AG04450 (cell line): ENCODE measurements at places on chromosomes 3 and 15.

- DNase-seq: no peak
Measured at GRCh38 chr15:75640483-75641178, 607 bp upstream of the IMP3 start.

GRCh38 chr15:69499521-69500211, 47.0 kb downstream of the RPLP1 start:
- no peak for DNase-seq

DNA sequence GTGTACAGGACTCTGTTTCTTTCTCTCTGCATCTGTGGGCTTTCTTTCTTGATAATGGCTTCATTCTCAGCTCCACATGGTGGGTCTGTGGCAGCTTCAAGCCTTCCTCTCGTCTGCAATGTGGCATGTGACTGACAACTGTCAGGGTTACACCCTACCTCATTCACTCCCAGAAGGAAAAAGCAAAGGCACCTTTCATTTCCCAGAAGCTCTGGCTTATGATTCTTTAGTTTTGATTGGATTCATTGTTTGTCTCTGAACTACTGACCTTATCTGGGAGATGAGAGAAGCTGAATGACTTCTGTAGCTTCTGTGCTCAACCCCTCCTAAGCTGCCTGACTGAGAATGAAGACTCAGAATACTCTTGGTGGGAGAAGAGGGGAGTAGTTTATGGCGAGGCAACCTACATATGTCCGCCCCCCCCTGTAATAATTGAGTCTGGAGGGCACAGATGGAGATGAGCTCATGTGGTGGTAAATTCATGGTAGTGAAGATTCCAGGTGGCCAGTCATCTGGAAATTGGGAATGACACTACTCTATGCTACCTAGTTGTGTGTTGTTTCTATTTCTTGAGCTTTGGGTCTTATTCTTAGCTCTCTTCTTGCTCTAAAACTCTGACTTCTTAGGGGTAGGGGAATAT, 38.4 kb downstream of the KCNAB1 start:
- DNase-seq: no peak

GRCh38 chr3:170346481-170347392, 10.8 kb upstream of the SKIL start:
- no peak for DNase-seq

- DNase-seq: no peak
Measured at GRCh38 chr15:38059665-38060064, 125.2 kb downstream of the TMCO5A start.

DNA sequence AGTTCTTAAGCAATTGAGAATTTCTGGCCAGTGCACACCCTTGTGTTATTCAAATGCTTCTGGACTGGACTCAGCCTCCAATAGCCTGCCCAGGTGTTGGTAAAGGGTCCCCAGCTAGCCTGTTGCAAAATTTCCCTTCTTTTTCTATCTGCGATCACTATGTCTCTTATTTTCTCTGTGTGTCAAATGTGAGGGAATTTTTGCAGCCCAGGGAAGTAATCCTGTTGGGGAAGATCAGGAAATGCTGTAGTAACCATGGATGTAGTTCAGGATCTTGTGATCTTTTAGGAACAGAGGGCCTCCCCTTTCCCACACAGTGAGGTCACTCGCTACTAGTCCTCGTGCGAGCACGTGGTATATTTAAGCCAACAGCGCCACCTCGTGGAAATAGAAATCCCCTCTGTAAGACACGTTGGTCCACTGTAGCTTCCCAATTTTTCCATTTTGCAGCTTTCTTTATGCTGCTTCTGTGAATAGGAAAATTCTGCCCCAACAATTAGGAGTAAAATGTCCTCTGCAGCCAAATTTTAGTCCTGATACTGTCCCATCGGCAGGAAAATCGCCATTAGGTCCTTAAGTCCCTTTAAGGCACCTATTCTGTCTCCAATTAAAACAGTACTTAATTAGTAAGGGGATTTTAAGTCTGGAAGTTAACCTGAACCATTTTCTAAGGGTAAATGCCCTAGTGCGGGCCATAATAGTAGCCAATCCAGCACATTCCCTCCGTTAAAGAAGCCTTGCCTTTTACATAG, 4.0 kb upstream of the SMCO1 start:
- no peak for DNase-seq

GRCh38 chr15:33678176-33678575, 290.1 kb upstream of the CHRM5 start:
- no peak for DNase-seq

DNA sequence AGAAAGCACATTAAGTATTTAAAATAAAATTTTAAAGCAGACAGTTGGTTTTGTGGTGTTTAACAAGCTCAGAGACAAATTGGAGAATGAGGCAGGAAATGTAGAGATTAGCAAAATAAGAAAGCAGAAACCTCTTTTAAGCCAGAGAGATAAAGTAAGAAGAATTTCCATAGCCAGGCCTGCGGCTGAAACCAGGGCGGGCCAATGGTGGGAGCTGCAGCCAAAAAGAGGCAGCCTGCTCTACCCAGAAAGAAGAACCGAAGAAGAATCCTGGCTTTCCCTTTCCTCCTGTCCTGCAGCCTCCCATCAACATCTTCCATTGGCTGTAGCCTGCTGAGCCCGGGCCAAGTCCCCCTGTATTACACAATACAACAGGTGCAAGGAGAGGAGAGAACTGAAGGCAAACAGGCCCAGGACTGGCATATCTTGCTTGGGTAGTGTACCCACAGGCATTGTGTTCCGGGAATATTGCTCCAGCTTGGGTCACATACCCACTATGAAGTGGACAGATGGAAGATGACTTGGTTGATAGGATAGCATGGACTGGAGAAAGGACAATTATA, 11.5 kb upstream of the TFG start:
- no peak for DNase-seq

DNA sequence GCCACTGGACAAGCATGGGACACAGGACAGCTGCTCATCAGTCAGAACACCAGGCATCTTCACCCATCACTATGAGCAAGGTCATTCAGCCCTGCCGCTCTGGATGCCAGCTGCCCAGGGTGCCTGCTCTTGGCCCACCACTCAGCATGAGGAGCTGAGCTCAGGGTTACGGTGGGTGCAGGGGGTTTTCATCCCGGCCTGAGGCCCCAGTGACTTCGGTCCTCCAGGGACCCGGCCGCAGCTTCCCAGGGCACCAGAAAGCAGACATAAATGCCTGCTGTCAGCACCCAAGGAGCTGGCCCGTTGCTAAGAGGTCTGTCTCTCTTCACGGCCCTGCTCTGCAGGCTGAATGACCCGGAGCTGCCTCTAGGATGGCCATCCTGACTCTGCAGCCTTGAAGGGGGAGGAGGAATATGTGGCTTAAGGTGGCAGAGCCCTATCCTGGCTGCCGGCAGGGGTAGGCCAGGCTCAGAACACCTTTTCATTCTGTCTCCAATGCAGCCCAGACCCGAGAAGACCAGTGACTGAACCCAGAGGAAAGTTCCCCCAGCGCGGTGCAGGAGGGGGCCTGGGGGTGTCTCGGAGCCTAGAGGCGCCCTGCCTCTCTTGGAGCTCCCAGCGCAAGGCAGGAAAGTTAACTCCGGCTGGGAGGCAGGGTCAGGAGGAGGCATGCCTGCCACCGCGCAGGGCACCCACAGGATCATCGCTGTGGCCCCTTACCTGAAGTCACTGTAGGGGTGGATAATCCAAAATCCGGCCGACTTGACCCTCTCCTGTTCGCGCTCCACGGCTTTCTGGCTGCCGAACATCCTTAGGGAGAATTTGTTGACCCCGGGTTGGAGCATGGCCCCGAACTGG, 1.8 kb downstream of the HCN4 start:
- no peak for DNase-seq

GRCh38 chr3:124032881-124033359, 41.0 kb upstream of the ROPN1 start:
- peak; percentile 26 for DNase-seq

DNA sequence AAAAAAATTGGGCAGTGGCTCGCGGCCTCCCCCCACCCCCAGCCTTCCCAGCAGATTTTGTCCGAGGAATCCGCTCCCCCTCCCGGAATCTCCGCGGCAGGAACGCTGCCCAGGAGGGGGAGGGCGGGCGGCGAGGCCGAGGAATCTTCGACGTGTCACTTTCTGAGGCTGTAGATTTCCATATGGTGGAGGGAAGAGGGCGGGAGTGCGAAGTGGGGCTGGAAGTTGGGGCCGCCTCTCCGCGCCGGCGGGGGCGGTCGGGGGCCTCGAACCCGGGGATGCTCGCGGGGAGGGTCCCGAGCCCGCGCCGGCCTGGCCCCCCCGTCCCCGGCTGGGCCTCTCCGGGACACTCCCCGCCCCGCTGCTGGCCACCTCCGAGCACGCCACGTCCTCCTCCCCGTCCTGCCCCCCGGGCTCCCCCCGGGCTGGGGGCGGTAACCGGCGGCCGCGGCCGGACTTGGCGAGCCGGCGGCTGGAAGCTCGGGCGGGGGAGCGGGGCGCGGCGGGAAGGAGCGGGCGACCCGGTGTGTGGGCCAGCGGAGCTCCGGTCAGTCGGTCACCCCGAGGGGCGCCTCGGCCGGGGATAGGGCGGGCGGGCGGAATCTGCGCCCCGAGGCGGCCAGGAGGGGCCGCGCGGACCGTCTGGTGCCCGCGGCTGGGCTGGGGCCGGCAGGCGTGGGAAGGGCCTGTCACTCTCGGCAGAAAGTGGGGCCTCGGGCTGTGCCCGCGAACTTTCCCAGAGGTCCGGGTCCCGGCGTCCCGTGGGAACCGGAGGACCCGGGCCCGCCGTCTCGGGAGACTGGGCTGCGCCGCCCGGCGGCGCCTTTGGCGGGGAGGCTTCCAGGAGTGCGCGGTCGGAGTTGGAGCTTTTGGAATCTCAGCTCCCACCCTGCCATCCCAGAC, 951 bp downstream of the FNDC3B start:
- DNase-seq: peak; percentile 76

DNA sequence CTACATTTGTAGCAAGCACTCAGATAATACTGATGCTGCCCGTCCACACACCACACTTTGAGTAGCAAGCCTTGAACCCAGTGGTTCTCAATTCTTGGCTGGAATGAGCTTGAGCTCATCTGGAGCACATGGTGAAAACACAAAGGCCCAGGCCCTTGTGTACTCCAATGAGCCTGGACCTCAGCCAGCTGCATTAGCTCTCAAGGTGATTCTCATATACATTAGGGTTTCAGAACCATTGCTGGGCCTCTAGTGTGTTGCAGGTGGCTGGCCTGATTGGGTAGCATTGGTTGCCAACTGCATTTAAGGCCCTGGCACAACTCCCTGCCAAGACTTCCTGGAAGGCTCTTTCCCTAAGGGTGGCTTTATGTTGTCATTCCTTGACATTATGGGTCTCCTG, 23.4 kb upstream of the ZFAND6 start:
- DNase-seq: no peak

DNA sequence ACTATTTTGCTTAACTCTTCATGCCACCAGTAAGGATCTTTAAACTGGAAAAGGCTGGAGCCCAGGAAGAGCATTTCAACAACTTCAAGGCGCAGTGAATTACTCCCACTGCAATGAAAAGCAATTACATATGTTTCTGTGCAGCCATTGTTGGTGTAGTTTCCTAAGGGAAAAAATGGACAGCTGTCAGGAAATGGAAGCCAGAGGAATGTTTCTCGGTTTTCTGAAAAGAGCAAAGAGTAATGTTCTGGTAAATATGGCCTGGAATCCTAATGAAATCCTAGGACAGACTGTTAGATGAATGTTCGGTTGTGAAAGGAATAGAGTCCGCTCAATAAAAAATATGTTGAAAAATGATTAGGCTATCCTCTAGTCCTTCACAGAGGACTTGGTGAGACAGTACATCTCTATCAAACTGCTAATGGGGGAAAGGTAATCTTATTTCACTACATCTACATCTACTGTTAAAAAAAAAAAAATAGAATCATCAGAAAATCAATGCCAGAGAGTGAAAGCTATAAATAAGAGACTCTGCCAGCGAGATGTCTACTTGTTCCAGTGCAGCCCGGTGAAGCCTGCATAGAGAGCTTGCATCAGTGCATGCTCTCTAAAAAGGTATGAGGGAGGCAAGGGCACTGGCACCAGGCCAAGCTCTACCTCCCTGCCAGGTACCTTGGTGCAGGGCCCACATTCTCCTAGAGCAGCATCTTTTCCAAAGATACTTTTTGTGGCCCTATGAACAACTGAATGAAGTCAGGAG, 68.2 kb upstream of the TJP1 start:
- DNase-seq: no peak

DNA sequence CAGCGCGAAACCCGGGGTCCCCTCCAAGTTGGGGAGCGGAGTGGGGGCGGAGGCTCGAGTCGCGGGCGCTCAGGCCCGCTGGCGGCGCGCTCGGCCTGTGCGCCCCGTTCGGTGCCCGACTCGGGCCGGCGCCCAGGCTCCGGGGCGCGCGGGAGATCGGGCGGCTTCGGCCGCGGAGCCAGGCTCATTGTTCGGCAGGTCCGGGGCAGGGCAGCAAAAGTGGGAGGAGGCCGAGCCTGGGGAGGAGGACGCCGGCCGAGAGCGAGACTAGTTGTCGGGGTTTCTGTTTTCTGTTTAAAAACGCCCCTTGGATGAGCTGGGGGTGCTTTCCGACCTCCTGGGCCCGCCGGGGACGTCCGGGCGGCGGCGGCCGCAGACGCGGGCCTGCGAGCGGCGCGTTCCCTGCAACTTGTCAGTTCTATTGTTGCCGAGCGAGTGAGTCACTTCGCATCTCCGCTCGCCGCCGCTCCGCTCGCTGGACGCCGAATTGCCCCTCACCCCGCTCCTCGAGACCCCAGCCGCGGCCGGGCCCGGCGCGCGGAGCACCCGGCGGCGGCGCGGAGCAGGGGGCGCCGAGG, 676 bp downstream of the TCF12 start:
- DNase-seq: no peak

DNA sequence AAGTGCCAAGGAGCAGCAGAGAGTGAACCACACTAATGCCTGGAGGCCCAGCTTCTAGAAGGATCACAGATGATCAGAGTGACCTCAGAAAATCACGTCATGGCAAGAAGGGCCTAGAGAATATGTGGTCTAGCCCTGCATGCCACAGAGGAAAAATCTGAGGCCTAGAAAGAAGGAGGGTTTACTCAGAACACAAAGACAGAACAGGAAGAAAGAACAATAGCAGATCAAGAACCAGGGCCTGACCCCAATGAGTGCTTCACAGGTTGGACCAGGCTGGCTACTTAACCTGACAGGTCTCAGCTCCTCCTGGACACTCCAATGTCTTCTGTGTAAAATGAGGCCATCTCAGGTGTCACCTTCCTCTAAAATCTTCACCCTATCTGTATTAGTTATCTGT, 14.2 kb downstream of the RAB6B start:
- DNase-seq: no peak

DNA sequence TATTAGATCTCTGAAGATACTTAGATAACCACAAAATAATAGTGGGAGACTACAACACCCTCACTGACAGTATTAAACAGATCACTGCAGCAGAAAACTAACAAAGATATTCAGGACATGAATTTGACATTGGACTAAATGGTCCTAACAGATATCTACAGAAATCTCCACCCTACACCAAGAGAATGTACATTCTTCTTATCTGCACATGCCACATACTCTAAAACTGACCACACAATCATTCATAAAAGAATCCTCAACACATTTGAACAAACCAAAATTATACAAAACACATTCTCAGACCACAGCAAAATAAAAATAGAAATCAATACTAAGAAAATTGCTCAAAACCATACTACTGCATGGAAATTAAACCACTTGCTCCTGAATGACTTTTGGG, 116.3 kb downstream of the DTWD1 start:
- no peak for DNase-seq

DNA sequence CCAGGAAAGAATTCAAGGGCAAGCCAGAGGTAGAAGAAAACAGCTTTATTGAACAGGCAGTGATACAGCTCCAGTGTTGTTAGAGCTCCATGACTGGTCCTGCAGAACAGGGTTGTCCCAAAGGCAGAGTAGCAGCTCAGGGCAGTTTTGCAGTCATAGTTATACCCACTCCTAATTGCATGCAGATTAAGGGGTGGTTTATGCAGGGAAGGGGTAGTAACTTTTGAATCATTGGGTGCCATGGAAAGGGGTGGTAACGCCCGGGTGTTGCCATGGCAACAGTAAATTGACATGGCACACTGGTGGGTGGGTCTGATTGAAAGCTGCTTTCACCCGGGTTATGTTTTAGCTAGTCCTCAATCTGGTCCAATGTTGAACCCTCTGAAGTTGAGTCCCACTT, 9.7 kb upstream of the RAB6B start:
- DNase-seq: no peak
